ENCODE measurements at places on chromosomes 16 and 17.

DNA sequence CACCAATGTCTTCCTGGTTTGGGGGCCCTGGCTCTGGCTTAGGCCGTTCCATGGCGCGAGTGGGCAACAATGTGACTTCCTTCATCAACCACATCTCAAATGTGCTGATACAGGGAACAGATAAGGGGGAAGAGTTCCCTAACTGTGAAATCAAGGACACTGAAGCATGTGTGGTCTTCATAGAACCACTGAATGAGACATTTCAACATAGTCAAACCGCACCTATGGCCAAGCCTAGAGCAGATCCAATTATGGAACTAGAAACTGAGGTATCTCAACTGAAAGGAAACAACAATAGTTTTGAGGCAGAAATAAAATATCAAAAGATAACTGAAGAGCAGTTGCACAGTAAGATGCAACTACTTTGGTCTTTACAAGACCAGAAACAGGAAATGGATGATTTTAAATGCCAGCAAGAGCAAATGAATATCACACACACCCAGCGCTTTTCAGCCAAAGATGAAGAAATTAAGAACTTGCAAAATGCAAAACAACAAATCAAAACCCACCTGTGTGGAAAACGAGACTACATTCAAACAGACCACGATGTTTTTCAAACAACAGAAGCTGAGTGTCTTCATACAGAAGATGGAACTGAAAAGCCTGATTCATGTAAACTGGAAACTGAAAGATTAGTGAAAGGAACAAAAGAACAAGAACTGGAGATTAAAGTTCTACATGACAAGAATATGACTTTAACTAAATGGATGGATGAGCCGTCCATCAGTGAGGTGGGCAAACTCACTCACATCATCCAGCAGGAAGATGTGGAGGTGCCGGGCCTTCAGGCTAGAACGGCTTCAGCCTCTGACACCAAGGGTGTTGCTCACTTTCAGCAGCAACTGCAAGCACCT lies 18.1 kb upstream of the LCMT1 start:
- DNase-seq = no peak

GRCh38 chr17:42891539-42892152 lies 9.0 kb upstream of the G6PC1 start:
- DNase-seq = no peak

GRCh38 chr17:22454070-22454999 lies 762.0 kb downstream of the KCNJ18 start:
- DNase-seq = no peak

GRCh38 chr16:86748652-86749051 lies 170.3 kb downstream of the FOXL1 start:
- DNase-seq = no peak

- DNase-seq = no peak
These were observed 106.1 kb downstream of the ZNF423 start for GRCh38 chr16:49749816-49750215.
